Fibroblast of skin of right biceps (primary cell): ENCODE measurements at places on chromosomes 4 and X.
A peak's percentile ranks its signal among the peaks of the same experiment; 100 is the strongest.

- peak; percentile 53 for DNase-seq
Measured at GRCh38 chr4:152591396-152591795, 55.5 kb upstream of the FBXW7 start.

GRCh38 chrX:10749113-10749512 lies 128.7 kb upstream of the MID1 start:
- DNase-seq, result peak; percentile 73

GRCh38 chrX:46341767-46342322 lies 203.4 kb downstream of the ZNF674 start:
- no peak for DNase-seq

DNA sequence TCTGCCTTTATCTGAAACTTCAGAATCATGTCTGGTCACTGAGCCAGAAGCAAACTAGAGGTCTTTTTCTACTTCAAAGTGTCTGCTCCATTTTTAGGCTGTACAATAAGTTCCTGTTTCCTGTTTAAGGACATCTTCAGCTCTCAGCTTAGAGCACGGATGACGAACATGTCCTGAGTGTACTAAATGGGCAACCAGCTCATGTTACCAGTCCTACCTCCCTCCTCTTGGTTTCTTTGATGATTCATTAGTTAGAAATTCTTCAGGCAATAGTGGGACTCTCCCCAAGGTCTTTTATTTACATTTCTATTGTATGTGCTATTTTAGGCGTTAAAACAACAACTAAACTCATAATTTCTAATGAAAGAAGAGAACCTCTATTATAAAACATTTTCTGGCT lies 58.0 kb downstream of the ENPEP start:
- peak; percentile 96 for DNase-seq

- no peak for DNase-seq
Measured at GRCh38 chrX:153499876-153500275, 5.1 kb downstream of the BGN start.

DNA sequence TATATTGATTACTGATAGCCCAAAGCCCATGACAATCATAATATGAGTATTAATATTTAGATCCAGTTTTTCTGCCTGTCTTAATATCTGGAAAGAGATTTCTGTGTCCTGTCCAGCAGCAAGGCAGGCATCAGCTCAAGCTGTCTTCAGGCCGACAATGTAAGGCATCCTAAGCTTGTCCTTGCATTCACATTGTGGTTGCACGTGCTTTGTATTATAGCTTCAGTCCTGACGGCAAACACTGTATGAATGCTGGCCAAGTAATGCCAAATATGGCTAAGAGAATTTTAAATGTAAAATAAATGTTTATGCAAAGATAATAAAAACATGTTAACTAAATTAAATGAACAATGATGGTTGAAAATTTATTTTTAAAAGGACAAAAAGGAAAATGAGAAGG lies 255.7 kb upstream of the RPS6KA3 start:
- no peak for DNase-seq

- peak; percentile 40 for DNase-seq
Measured at GRCh38 chr4:7434766-7435150, at the start of gene PSAPL1. Gene PSAPL1 (minus strand): TSS chr4:7434930. CDS start chr4:7434879, 51 bp downstream.

GRCh38 chr4:139798456-139798855 lies 132.8 kb downstream of the MGST2 start:
- DNase-seq, result no peak

- DNase-seq, result peak; percentile 2
Measured at GRCh38 chr4:105624530-105624929, 72.1 kb downstream of the ARHGEF38 start.

DNA sequence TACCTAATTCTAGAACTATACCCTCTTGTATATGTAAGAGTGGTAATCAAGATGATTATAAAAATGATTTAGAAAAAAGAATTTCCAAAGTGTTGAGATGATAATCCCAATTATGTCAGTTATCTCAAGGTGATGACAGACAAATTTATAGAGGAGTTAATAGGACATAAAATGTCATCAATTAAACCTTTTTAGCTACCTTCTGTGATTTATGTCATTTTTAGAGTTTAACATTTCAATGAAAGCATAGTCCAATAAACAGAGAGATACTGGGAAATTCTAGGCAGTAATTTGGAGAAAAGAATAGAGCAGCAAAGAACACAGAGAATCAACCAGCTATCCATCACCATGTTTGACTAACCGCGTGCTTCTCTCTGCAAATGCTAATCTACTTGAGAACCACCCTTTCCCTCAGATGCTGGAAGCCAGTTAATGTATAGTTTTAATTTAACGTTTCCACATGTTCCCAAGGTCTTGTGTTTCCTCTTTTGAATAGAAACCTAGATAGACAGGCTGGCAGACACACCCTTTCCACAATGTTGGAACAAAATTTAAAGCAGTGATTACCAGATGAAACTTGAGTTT lies 433.1 kb upstream of the FAM241A start:
- no peak for DNase-seq

DNA sequence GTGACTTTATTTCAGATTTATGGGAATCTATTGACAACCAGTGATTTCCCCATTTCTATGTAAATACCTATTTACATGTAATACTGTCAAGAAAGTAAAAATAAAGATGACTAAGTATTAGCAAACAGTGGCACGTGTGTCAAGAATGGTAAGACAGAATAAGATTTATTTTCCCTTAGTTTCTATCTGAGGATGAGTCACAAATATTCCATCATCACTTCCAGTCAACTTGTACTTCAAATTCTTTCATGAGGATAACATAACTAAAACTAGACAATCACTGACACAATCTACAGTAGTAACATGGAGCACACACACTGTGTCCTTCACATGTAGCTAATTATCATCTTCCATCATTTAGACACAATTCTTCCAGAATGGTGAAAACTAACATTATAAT lies 625.3 kb upstream of the PCDH7 start:
- peak; percentile 10 for DNase-seq

DNA sequence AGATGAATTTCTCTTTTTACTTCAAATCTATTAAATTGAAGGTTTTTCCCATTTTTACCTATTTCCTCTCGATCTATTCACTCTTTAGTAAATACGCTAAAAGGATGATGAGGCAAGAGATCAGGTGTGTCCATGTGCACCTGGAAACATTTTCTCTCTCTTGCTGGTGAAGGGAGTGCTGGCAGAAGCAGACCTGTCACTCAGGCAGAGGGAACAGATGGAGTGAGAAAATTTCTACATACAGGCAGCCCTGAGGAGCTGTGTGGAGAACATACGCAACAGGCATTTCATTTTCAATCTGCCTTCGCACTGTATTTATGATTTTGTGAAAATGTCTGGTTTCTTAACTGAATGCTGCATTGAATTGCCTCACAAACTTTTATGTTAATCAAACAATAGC lies 249.5 kb downstream of the GPM6A start:
- no peak for DNase-seq

- no peak for DNase-seq
Measured at GRCh38 chr4:57051095-57051494, 59.1 kb downstream of the IGFBP7 start.

- DNase-seq, result no peak
Measured at GRCh38 chr4:168713253-168713652, 216.4 kb downstream of the PALLD start.

DNA sequence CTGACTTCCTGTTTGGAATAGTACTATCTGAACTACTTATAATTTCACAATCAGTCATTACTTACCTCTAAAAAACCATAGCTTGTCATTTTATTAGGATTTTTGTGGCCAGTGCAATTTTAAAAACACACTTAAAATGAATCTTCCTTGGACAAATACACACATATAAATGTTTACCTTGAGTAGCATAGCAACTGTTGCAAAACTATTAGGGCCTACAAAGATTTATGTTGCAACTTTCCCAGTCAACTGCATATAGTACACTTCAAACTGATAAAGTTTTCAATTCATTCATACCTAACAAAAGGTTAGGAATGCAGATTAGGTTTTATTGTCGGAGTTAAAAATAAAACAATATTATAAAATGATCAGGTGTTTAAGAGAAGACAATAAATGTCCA lies 193.0 kb downstream of the PDGFC start:
- peak; percentile 71 for DNase-seq

DNA sequence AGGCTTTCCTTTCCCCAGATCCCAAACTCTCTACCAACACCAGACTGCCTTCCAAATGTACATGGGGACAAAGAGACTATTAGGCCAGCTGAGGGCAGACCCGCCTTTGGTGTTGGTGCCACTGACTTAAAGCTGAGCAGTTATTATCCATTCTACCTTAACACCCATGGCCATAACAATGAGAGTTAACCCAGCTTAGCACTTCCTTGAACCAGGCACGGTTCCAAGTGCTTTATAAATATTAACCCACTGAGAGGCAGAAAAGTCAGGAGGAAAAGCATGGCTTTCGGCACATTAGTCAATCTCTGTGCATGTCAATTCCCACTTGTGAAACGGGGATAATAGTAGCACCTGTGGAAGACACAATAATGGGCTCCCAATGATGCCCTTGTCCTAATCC lies 243.1 kb upstream of the ANXA3 start:
- DNase-seq, result no peak

GRCh38 chrX:28491322-28491721 lies 95.9 kb upstream of the IL1RAPL1 start:
- no peak for DNase-seq

DNA sequence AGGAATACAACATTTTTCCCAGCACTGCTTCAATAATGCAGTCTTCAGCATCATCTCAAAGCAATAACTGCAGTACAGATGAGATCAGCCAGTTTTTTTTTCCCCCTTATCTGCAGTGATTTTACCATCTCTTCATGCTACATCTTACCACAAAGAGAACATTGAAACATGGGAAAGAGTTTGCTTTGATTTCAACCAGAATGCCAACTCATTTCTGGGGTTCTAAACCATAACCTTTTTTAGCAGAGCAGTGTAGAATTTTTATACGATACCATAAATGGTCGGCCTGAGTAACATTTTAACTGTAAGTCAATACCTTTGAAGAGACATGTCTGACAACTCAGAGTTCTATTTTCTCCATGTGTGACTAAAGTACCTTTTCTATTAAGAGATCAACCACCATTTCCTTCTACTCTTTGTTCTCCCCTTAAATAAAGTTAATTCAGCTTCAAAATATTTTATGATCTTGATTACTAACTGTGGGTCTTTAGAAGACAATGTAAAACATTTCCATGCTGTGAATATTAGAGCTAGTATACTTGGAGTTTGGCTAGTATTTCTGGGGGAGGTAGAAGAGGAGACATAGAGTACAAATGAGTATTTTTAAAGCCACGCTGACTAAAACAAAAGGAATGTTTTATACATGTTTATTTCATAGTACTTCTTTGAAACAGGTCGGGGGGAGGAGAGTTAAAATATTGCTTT lies 69.1 kb downstream of the TET2 start:
- DNase-seq, result peak; percentile 65

DNA sequence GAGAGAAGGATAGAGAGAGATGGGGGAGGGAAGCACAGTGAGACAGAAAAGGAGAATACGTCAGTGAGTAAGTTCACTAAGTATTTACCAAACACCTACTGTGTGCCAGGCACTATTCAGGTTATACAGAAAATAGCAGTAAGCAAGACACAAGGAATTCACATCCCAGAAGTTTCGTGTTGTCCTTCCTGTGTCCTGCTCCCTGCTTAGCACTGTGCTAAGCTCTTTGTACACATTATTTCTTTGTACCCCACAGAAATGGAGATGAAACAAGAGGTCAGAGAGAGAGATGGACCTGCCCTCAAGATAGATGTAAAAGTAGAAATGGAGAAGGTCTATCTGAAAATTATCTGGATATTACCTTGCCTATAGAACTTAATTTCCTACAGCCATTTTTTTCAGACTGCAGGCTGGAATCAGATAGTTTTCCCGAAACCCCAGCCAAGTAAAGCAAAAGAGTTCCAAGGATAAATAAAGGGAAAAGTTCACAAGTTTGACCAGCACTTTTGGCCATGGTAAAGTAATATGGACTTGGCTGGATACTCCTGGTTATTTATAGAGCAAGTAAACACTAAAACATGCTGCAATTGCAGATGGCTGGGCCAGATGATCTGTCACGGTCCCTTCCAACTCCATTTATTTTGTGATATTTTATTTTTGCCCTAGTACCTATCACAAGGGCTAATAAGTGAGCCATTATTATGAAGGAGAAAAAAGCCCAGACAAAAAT lies 353.7 kb upstream of the SLC7A11 start:
- no peak for DNase-seq

DNA sequence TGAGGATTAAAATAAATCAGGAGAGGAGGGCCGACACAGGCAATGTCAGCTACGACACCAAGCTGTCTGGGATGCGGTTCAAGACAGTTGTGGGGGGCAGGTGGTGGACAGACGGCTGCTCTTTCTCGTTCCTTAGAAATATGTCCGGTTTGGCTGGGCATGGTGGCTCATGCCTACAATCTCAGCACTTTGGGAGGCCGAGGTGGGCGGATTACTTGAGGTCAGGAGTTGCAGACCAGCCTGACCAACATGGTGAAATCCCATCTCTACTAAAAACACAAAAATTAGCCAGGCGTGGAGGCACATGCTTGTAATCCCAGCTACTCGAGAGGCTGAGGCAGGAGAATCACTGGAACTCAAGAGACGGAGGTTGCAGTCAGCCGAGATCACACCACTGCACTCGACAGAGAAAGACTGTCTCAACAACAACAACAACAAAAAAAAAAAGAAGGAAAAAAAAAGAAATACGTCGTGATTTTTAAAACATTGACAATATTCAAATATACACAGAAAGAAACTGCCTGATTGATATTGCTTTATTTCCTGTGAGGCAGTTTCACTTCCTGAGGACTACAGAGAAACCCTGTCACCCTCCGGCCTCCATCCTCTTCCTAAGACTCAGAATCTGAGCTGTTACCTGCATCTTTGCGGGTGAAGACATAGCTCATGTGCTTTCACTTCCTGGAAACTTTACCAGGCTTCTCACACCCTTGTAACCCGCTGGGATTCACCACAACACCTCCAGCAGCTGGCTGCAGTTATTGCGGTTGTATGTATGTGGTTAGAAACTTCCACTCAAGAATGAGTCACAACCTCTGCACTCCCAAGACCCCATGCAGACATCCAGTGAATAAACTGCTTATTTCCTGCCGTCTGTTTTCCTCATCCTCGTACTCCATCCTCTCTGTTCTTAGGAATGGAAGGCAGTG lies 63.8 kb upstream of the STS start:
- DNase-seq, result peak; percentile 94

GRCh38 chr4:150972592-150972991 lies 42.5 kb downstream of the LRBA start:
- DNase-seq, result no peak

DNA sequence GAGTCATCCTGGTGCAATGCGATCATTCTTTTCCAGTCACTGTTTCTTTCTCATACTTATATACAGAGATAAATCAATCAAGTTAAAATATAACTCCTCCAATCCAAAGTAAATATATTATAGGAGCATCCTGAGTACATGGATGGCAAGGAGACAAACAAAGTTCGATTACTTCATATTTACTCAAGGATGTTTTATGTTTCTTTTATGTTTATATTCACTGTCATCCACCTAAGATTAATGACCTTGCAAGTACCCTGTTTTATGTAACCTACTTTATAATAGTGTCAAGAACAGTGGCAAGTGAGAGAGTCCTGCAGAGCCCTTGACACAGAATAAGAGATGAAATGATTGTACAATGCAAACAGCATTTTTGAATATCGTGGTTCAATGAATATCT lies at the start of gene UGT2B11:
UGT2B11 (minus strand) TSS at position 33 of the 400 bp plus-strand sequence; CDS start at position 7, 26 bp downstream.
- no peak for DNase-seq

- DNase-seq, result peak; percentile 31
Measured at GRCh38 chrX:148659481-148659880, 159.1 kb downstream of the AFF2 start.

GRCh38 chr4:81257021-81257420 lies 42.0 kb upstream of the PRKG2 start:
- peak; percentile 86 for DNase-seq
